ENCODE measurements at places on chromosomes 5 and 9.

GRCh38 chr5:38382898-38383297, 124.5 kb downstream of the EGFLAM start:
- peak; percentile 54 for DNase-seq

DNA sequence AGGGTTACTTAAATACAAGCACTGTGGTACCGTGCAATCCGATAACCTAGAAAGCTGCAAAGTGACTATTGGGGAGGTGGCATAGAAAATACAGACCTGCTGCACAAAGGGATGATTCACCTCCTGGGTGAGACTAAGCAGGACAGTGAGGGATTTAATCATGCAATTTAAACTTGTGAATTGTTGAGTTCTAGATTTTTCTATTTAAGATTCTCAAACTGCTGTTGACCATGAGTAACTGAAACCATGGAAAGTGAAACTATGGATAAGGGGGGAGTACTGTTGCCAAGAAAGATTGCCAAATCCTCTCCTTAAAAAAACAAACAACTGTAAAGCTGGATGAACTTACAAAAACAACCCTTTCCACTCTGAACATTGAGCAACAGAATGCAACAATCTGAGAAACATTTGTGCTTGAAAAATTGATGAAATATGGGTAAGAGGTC, 61.5 kb upstream of the NUDT12 start:
- DNase-seq: no peak

GRCh38 chr5:14671414-14671813, 6.9 kb downstream of the OTULIN start:
- DNase-seq: no peak

DNA sequence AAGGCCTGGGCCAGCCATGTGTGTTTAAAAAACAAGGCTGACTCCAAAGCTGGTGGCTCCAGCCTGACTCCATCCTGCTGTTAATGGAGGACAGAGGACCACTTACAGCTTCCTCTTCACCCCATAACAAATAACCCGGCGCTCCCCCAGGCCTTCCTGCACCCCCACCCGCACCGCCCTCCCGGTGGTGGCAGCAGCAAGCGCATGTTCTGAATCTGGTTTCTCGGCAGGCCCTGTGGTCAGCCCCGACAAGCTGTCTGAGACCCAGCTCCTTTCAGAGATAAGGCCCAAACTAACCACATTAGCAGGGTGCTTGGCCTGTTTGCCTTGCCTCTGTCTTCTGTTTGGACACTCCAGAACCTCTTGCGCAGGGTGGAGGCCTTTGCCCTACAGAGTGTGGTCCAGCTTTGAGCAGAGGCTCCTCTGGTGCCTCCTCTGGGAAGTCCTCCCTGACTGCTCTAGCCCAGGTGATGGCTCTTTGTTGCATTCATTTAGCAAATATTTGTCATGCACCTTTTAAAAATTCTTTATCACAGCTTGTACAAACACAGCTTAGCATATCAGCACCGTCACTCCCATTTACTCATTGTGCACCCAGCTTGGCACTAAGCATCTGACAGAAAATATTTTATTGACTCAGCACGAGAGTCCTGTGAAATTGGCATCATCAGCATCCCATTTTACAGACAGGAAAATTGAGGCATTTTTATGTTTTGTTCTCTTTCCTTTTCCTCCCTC, 78.4 kb downstream of the NDFIP1 start:
- DNase-seq: peak; percentile 26

GRCh38 chr5:97388794-97389193, 205.7 kb upstream of the RIOK2 start:
- no peak for DNase-seq

DNA sequence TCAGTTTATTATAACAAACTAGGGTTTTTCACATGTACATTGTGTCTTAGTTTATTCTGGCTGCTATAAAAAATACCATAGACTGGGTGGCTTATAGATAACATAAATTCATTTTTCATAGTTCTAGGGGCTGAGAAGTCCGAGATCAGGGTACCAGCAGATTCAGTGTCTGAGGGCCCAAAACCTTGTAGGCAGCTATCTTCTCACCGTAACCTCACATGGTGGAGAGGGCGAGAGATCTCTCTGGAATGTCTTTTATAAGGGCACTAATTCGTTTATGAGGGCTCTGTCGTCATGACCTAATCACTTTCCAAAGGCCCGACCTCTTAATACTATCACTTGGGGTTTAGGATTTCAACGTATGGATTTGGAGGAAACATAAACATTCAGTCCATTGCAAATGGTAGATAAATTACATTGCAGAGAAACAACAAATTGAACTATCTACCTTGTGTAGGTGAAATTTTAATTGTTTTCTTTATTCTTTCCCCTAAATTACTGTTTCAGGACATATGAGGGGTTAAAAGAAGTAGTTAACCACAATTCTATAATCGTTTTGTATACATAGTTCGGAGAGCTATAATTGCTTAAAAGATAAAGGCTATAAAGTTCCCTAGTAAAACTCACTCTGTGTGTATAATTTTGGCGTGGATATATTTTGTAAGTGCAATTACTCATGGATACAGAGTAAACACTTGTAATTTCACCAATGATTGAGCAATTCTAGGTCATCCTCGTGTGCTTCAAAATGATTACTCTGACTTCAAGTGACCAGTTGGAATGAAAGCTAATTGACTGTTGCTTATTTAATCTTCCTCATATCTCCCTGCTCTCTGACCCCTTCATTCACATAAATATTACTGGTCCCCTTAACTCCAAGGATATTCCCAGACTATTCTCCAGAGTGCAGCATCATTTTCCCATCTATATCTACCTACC, 247.5 kb upstream of the TMEM161B start:
- no peak for DNase-seq

- no peak for DNase-seq
These were observed 24.3 kb upstream of the SPEF2 start for GRCh38 chr5:35593338-35593737.

DNA sequence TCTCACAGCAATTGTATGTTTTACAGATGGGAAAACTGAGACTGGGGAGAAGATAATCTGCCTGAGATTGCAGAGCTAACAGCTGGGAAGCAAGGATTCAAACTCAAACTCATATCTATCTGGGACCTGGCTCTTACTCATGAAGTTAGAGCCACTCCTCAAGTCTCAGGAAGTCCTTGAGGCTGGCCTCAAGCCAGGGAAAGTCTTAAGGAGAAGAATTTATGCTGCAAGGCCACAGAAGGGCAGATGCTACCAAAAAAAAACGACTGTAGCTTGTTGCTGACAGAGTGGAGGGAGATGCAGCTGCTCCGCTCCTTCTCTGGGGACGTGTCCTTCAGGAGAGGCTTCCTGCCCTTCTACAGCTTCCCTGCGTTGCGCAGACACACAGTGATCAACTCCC, 39.8 kb downstream of the BARHL1 start:
- DNase-seq: no peak

DNA sequence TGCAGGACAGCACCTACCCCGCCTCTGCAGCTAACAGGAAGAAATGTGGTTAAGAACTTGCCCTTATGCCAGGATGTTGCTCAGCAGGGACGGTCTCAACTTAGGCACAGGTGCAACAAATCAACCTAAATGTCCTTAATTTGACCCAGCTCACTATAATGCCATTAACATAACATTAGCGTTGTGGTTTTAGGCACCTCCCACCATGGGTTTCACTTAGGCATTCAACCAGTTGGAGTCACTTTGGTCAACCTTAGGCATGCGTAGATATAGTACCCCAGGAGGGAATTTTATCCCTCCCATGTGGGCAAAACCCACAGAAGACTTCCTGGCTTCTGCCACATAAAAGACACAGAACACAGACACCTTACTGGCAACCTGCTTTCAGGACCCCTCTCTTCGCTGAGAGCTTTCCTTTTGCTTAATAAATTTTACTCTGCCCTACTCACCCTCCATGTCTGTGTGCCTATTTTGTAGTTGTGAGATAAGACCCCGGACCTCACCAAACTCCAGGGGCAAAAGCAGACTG, 8.7 kb upstream of the ERAP1 start:
- no peak for DNase-seq

DNA sequence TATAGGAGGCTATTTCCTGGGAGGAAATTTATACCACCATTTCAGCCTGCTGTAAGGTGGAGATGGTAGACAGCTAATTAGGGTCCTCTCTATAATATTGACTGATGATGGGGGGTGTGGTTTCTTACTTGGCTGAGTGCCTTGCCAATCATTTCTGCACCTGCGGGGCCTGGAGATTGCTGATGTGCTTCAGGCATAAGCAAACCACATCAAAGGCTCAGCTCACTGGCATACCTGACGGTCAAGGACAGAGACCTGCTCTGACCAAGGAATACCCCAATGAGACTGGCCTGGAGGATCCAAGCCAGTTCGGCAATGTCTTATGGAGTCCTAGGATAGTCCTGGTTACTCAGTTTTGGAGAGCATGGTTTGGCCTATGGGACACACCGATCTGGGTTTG, 29.5 kb downstream of the ANKH start:
- DNase-seq: no peak

- DNase-seq: no peak
These were observed 75.4 kb upstream of the ITGA1 start for GRCh38 chr5:52712354-52712753.

GRCh38 chr5:177508837-177509236, 789 bp downstream of the DOK3 start:
- DNase-seq: no peak

- no peak for DNase-seq
These were observed 49.2 kb downstream of the EBF1 start for GRCh38 chr5:159050316-159051143.

DNA sequence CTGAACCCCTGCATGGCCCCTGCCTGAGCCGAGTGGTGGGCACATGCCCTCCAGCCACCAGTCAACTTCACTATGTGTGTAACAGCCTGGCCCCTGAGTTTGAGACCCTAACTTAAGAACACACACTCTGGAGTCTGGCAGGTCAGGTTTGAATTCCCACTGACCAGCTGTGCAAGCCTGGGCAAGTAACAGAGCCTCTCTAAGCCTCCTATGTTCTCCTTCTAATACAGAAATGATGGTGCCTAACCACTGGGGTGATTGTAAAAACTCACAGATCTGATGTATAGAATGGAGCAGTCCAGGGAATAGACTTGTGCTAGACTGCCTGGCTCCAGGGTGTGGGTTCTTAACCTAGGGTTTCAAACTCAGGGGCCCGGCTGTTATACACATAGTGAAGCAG, 16.7 kb upstream of the AKNA start:
- no peak for DNase-seq

DNA sequence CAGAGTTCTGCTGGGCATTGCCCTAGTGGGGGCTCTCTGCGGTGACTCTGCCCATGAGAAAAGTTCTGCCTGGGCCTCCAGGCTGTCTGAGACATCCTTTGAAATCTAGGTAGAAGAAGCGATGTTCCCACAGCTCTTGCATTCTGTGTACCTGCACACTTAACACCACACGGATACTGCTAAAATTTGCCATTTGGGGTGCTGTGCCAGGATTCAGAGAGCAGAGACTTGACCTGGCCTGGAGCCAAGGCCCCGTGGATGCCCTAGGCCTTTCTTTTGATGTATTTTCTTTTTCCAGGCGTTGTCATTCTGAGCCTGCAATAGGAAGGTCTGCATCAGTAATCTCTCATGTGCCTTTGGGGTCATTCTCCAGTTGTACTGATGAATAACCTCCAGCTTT, 89.3 kb upstream of the IL12B start:
- DNase-seq: no peak

- no peak for DNase-seq
These were observed 106.6 kb upstream of the TBCA start for GRCh38 chr5:77882670-77883257.

DNA sequence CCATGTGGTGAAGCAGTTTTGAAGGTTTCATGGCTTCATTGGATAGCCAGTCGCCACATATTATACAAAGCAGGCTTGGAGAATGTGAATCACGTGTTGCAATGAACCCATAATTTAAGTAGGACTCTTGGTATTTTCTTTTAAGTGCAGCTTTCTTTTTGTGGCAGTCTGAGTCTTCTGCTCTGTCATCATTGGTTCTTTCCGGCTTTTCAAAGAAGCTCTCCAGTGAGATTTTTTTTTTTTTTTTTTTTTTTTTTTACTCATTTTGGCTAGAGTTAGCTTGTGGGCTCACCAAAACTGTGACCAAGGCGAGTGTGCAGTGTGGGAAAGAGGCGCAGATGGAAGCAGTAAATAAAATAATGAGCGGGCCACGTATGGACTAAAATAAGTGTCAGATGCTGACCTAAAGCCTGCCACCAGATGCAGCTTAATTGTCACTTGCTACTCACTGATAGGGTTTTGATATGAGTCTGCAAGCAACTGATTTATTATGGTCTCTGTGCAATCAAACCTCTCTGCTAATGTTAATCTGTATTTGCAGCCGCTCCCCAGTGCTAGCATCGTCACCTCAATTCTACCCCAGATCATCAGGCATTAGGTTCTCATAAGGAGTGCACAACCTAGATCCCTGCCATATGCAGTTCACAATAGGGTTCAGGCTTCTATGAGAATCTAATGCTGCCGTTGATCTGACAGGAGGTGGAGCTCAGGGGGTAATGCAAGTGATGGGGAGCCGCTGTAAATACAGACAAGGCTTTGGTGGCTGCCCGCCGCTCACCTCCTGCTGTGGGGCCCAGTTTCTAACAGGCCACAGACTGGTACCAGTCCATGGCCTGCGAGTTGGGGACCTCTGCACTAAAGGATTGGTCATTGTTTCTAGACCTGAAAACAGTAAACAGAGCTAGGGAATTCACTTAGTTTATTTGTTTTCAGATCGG, 45.5 kb upstream of the LARP1 start:
- no peak for DNase-seq

- DNase-seq: no peak
These were observed 29.6 kb upstream of the UBAC1 start for GRCh38 chr9:135990468-135991429.

GRCh38 chr9:101130054-101130453, 101.5 kb downstream of the PLPPR1 start:
- DNase-seq: no peak

DNA sequence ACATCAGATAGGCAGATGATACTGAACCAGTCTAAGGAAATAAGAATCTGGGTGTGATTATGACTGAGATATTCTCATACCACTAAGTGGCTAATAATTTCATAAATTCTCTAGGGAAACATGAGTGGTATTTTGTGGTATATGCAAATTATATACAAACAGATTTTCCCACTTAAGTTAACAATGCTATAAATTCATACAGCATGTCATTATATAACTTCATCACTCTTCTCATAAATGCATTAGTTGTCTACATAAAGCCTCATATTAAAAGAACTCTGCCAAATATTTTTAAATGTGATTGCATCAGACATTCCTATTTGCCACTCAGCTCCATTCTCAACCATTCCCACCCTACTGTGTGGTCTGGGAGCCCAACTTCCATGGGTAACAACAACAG, 226.5 kb downstream of the TLE1 start:
- DNase-seq: no peak

Data from renal cortex interstitium (tissue), 15 donors.